ENCODE measurements at places on chromosomes 5 and 9.

DNA sequence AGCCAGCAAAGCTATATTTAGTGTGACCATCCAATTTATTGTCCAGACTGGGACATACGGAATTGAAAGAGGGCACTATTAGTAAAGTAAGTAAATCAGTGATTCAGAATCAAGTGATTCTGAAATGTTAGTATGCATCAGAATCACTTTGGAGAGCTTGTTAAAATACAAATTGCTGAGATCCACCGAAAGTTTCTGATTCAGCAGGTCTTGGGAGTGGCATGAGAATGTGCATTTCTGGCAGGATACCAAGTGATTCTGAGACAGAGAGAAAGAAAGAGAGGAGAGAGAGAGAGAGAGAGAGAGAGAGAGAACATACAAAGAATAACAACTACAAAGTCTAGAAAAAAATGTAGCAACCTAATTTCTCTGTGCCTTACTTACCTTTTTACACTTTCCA is 65.4 kb upstream of the ASTN2 start:
- no peak for DNase-seq

GRCh38 chr5:143749581-143750205 is 62.3 kb upstream of the HMHB1 start:
- DNase-seq = no peak

DNA sequence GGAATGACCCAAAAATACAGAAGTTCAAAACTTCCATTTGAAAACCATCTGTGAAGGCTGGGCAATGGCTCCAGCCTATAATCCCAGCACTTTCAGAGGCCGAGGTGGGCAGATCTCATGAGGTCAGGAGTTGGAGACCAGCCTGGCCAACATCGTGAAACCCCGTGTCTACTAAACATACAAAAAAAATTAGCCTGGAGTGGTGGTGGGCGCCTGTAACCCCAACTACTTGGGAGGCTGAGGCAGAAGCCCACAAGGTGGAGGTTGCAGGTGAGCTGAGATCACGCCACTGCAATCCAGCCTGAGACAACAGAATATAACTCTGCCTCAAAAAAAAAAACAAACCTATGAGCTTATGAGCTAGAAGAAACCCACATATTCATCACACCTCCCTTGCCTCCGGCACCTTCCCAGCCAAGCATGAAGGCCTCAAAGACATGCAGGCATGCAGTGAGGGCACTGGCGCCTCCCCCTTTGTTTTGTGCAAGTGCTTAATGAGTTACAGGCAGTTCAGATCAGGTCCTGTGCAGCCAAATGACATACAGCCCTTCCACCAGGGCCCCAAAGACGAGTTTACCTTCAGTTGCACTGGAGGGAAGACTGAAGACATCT is 9.9 kb downstream of the HNRNPH1 start:
- no peak for DNase-seq

- DNase-seq = no peak
Observed at GRCh38 chr9:92882276-92882675, 4.4 kb upstream of the ZNF484 start.

- no peak for DNase-seq
Observed at GRCh38 chr9:68697851-68698250, 7.2 kb upstream of the PIP5K1B start.

GRCh38 chr5:150540615-150541396 is 32.9 kb downstream of the NDST1 start:
- DNase-seq = no peak

GRCh38 chr5:2989517-2989916 is 238.0 kb upstream of the IRX2 start:
- DNase-seq = no peak

GRCh38 chr5:68240202-68240601 is 24.6 kb downstream of the PIK3R1 start:
- DNase-seq = no peak

DNA sequence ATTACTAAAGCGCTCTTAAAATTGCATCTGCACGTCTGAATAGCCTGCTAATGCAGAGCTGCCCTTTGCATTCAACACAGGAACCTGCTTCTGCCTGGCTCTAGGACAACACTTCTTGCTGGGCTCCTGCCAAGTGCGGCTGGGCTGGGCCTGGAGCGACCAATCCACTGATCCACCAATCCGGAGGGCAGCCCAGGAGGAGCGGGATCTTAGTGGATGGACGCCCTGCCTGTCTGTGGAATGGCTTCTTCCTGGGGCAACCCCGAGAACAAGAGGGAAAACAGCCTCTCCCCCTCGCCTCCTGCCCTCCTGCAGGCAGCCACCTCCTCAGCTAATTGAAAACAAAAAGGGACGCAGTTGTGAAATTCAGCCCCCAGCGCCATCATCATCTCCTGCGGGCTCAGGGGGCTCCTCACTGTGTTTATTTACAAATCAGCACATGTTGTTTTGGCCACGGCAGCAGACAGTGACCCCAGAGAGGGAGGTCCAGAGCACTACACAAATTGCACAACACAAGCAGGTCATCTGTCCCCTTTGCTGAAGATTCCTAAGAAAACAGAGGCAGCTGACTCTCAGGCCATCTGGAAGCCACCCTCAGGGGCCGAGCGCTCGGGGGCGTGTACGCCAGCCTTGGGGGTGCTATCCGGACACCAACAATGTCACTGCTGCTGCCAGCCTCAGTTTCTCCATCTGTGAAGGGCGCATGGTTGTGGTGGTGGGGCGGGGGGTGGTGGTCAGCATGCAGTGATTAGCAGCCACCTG is 57.3 kb downstream of the GADD45G start:
- no peak for DNase-seq

- no peak for DNase-seq
Observed at GRCh38 chr9:122780026-122780425, 8.7 kb upstream of the OR5C1 start.

DNA sequence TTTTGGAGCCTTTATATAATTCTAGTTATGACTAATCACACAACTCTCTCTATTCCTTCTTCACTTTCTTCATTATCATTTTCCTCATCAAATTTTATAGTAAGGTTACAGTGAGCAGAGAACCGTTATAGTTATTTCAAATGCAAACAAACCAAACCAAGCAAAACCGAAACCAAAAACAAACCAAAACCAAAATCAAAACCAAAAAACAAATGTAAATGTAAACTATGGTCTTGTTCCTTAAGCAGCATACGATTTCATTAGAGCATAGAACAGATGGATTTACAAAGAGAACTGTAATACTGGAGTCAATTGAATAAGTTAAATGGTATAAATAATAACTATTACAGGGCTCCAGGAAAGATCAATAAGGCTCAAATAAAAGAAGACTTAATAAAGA is 447.1 kb downstream of the LRRC70 start:
- DNase-seq = no peak

DNA sequence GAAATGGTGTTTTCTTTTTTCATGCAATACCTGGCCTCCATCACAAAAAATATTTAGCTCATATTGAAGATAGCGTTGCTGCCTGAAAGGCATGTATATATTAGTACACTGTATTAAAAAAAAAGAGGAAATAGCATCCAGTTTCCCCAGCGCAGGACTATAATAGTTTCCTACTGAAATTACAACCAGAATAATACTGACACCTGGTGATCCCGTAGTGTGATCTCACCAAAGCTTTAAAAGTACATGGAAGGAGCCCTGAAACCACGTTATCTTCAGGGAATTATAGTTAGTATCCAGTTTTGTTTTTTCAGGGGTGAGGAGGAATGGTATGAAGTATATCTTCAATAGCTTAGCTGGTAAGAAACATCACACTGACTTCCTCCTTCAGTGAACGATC is 264.9 kb downstream of the CD180 start:
- no peak for DNase-seq

- DNase-seq = no peak
Observed at GRCh38 chr5:16855898-16856297, 80.2 kb downstream of the MYO10 start.

DNA sequence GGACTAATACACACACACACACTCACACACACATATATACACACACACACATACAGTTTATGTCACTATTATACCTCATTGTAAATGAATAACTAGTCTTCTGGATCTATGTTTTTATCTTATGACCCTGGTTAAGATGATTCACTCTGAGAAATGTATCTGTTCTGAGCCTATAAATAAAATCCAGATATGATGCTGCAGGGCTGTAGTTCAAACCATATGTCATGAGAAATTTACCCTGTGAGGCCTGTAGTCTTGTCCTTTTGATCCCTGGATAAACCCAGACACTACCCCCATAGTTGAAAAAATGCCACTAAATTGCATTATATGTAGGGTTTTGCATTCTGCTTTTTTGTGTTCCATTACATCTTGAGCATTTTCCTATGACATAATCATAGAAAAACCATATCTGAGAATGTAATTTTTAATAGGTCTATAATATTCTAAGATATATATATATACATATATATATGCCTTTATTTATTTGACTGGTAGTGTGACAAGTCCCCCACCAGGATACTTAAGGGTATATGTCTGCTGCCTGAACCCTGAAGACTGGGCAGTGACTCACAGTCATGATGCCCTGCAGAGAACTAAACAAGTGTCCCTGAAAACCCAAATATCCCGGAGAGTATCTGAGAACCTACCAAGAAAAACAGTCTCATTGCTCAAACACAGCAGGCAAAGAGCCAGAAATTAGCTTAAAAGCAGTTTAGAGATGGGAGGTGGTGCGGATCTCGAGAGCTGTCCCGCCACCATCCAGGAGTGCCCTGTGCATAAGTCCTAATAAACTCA is 18.4 kb upstream of the ALDOB start:
- no peak for DNase-seq

GRCh38 chr5:7066471-7067235 is 329.3 kb upstream of the ADCY2 start:
- no peak for DNase-seq

DNA sequence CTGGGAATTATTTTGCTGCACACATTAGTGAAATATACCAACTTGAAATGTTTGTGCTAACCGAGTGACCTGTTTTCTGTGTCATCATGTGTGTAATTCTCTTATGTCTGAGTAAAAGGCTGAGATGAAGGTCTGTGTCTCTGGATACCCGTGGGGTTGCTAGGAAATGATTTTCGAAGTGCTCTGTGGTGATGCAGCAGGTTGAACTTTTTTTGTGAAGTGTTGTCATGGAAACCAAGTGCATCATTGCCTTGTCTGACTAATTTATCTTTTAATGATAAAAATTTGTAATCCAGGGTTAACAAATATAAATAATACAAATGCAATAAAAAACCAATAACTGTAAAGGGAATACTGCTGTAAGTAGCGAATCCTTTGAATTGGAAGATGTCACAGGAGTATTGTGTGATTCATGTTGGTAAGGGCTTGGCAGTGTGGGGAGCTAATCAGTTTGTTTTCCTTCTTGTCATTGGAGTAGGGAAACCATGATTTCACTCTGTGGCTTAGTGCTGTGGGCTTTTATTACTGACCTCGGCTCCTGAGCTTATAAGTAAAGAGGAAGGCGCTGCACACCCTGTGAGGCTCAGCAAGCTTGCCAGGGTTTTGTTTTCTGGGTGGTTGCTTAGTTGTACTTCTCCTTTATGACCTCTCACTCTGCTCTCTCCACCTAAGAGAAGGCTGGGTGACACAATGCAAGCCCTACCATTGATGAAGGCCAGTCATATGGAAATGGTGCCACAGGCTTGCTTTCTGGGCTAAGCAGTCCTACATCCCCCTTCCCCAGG is 22.3 kb downstream of the PDE8B start:
- DNase-seq = no peak

DNA sequence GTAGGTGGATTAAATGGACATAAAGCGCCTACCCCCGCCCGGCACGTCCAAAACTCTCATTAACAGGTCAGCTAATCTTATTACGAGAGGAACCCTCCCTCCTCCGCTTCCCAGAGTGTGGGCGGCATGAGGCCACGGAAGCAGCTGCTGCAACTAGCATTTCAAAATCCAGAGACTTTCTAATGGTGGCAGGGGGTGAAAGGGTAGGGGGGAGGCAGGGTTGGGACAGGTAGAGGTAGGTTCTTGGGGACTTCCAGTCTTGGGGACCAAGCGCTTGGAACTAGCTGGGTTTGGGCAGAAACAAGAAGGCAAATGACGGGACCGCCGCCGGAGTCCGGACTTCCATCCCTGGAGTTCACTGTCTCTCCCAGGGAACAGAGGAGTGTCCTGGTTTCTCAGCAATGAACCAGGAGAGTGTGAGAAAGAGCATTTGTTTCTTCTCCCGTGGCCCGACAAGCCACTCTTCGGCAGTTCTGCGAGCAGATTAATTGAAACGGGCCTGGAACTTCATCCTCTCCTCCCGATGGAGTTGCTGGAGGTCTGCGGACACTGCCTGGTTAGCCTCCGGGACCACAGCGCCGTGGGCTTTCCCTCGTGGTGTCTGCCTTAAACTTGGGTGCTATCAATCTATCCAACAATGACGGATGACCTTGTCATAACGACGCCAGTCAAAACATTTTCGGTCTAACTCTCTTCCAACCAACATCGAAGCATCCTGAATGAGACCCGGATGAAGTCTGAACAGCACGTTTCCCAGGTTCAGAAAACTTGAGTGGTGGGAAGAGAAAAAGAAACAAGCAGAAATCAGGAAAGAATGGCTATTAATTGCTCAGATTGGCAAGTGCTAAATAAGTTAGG is 1.6 kb upstream of the PRDM6 start:
- DNase-seq = no peak

DNA sequence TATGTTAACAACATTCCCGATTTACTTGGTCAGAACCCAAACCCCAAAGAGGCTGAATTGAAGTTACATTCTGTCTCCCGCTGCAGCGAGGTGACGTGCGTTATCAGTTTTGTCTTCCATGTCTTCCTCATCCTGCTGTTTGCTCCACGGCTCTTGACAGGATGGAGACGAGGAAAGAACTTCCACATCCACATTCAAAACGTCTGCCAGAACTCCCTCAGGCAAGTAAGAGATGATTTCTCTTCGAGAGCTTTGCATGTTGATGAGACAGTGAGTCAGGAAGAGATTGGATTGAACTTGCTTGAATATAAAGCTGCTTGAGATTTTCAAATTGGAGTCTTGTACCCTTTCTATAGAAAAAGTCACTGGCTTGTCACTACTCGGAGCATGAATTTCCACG is 242.6 kb downstream of the AUH start:
- DNase-seq = no peak

DNA sequence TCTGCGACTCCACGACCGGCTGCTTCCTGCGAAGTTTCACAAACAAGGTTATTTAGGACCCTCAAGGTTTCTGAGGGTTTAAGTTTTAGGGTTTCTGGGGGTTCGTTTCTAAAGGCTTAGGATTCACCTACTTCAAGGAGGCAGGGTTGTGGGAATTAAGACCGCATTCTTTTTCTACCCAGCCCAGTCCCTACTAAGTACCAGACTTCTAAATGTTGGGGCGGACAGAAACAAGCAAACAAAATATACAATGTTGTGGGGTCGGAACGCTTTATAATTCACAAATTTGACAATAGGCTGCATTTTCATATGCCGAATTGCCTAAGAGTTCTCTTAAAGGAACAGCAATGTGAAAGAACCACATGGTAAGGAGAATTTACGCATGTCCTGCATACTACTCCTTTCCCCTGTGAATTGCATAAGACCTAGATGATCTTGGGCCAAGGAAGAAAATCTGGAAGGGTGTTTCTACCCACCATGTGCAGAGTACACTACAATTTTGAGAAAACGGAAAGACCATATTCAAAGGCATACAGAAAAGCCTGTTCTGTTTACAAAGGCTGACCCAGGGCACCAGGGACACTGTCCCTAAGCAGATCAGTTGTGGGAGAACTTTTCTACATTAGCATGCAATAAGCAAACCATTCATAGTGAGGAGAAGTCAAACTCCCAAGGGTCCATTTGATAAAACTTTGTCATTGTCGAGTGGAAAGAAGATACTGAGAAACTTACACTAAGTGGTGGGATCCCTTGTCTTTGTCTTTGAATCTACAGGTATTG is 457.3 kb downstream of the RAB3C start:
- DNase-seq = no peak

All from activated CD8-positive, alpha-beta memory T cell treated with anti-CD3 and anti-CD28 coated beads for 4 hours (primary cell).